ENCODE measurements at places on chromosomes 6 and 20. TPM values are rescaled to one million over a fixed set of nuclear protein-coding genes. Genes with fewer than 3 reads are reported as not detected.

- DNase-seq = no peak
These were observed 10.4 kb downstream of the RPL7L1 start for GRCh38 chr6:42889815-42890214.

DNA sequence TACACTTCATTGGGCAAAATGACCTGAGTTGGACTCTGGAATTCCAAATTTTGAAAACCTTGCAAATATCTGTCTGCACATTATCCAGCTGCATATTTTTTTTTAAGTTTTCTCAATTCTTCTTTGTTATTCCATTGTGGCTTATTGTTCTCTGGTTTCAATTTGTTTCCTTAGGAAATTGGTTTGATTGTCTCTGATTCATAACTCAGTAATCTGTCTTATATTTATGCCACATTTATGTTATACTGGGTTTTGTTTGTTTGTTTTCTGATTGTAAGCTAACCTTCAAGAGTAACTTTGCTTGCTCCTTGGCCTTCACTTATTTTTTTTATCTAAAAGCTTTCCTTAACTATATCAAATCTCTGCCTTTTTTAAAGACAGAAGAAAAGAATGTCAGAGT, 193.3 kb upstream of the PLCB4 start:
- DNase-seq = no peak

DNA sequence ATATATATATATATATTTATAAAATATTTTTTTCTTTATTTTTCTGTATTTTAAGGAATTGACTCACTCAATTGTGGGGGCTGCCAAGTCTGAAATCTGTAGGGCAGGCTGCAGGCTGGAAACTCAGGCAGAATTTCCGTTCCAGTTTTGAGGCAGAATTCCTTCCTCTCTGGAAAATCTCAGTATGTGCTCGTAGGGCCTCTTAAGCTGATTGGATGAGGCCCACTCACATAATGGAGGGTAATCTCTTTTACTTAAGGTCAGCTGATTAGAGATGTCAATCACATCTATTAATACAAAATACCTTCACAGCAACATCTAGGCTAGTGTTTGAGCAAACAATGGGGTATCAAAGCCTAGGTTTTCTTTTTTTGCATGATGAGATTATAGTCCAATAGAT, 244.7 kb upstream of the RNF24 start:
- no peak for DNase-seq

- no peak for DNase-seq
These were observed 22.6 kb upstream of the RUNX2 start for GRCh38 chr6:45305546-45305945.

- DNase-seq = no peak
These were observed 14.5 kb upstream of the LBP start for GRCh38 chr20:38331814-38332213.

DNA sequence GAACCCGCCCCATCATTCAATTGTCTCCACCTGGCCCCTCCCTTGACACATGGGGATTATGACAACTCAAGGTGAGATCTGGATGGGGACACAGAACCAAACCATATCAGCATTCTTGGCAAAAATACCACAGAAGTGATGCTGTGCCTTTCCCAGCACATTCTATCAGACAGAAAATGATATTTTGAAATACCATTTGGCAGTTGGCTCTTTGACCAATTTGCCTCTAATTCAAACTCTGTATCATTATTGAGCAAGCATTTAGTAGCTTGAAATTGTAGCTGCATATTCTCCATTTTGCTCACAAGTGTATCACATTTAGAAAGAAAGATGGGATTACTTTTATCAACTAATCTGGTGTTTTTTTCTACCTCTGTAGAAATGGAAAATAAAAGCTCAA, 64.0 kb downstream of the PLCB1 start:
- no peak for DNase-seq

- DNase-seq = no peak
These were observed 160.3 kb downstream of the ADAT2 start for GRCh38 chr6:143290206-143290605.

DNA sequence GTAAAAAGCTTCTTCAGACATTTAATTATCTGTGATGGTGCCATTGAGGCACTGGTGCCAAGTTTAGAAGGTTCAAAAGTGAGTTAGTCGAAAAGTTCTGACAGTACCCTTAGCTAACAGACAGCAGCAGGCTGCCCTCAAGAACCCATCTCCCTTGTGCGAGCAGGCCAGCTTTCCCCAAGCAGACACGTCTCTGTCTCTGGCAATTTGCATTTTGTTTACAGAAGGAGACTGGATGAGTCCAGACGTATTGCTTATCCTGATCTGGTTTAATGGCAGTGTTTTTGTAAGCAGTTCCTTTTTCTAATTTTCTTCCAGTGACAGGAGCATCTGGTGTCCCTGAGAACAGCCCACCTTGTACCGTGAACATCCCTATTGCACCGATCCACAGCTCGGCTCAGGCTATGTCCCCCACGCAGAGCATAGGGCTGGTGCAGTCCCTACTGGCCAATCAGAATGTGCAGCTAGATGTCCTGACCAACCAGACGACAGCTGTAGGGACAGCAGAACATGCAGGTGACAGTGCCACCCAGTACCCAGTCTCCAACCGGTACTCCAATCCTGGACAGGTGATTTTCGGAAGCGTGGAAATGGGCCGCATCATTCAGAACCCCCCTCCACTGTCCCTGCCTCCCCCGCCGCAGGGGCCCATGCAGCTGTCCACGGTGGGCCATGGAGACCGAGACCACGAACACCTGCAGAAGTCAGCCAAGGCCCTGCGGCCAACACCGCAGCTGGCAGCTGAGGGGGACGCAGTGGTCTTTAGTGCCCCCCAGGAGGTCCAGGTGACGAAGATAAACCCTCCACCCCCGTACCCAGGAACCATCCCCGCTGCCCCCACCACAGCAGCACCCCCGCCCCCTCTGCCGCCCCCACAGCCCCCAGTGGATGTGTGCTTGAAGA, 58.3 kb upstream of the TMEM181 start:
- DNase-seq = no peak

GRCh38 chr6:158761746-158762145, 57.4 kb downstream of the EZR start:
- DNase-seq = no peak

GRCh38 chr6:15874821-15875220, 212.0 kb upstream of the DTNBP1 start:
- DNase-seq = no peak

GRCh38 chr6:81743649-81744048, 8.8 kb downstream of the TENT5A start:
- no peak for DNase-seq

GRCh38 chr6:43948527-43949485, 178.4 kb downstream of the MRPL14 start:
- no peak for DNase-seq

DNA sequence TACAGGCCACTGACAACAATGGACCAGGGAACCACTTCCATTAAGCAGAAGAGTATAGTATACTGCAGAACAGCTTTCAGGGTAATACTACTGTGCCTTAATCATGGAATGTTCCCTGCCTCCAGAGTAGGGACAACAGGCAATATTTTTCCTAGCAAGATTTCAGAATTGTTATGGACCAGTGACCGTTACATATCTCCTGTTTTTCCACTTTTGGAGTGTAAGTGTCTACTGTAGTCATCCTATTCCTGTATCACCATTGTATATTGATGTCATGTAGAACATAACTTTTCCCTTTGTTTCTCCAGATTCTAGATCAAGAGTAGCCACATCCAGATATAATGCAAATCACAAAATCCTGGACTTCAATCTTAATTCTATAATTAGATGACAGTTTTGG, 1.9 kb upstream of the GJE1 start:
- DNase-seq = no peak

GRCh38 chr20:32493356-32493755, 91.8 kb downstream of the NOL4L start:
- DNase-seq = no peak

DNA sequence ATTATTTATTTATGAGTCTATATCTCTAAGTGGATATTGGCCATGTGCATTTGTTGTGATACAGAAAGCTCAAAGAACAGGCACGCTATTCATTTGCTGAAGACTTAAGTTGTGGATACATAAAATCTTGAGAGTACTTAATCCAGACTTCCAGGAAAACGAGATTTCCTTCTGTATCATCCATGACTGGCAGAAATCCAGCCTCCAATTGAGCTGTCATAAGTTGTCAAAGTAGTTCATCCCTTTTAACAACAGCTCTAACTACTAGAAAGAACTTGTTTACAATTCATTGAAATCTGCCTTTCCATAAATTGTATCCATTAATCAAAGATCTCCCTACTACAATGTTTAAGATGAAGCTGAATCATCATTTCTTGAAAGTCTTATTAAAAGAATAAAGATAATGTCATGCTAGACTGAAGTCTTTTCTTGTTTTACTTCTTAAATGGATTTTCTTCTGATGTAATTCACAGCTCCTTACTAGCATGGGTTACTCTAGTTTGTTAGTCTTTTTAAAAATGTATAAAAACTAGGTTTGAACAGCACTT, 447.3 kb upstream of the CITED2 start:
- no peak for DNase-seq

DNA sequence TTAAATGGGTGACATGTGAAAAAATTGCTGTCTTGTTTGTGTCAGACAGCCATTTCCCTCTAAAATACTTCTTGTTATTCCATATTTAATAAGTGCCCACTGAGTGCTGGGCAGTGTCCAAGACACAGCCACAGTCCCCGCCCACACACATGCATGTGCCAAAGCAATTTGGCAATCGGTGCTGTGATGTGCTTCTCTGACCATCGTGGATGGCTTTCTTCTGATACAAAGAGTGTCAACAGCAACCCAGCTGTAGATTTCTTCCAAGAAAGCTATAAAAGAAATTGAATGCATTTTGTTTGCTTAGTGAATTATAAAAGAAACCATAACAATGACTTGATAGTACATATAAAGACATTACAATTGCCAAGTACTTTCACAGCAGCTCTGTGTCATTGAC, 140.5 kb upstream of the ATXN1 start:
- no peak for DNase-seq

GRCh38 chr20:37981568-37981967, 51.7 kb downstream of the TTI1 start:
- DNase-seq = no peak

DNA sequence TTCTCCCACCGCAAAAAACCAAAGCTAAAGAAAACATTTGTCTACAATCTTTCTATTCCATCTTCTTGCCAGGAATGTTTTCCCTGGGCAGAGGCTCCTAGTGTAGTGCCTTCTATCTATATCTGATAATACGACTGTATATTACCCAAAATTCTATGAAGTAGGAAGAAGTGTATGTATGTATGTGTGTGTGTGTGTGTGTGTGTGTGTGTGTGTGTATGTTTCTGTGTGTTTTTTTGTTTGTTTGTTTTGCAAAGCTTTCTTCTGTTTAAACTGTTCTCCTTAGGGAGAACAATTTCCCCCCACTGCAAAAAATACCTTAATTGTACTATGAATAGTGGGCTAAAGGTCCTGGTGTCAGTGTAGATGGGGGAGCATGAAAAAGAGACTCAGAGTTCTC, 312.6 kb upstream of the CITED2 start:
- DNase-seq = no peak

DNA sequence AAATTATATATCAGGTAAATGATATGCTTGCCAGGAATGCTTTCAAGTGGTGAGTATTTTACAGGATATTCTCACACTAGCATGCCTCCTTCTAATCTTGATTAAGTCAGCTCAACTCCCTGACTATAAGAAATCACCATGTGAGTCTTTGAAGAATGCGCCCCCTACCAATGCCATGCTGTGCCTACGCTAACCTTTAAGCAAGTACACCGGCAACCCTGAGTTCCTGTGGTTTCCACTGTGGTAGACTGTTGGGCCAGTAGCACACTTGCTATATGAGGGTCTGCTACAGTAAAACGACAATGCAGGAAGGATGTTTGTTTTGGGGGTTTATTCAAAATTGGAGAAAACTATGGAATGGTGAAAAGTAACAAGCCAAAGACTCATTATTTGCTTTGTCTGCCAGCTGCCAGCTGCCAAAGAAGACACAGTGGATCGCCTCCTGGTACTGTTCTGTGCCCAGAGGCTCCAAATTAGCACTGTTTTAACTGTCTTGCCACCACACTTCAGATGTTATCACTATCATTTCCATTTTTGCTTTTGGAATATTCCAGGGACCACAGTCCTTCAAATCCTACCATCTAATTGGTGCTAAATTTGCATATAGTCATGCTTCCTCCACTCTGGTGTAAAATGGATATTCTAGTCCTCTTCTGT, 333.5 kb downstream of the RNGTT start:
- DNase-seq = no peak

DNA sequence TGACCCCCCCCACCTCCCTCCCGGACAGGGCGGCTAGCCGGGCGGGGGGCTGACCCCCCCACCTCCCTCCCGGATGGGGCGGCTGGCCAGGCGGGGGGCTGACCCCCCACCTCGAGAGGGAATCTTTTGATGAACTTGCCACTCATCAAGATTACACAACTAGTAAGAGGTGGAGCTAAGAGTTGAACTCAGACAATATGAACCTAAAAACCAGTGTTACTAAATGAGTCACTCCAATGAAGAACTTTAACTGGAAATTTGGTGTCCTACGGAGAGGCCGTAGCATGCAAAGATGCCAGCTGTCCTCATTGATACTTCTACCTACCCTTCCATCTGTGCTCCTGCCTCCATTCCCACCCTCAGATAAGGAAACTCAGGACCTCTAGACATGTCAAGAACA, 42.8 kb downstream of the PFDN4 start:
- no peak for DNase-seq

- no peak for DNase-seq
These were observed 110.5 kb downstream of the MANEA start for GRCh38 chr6:95687839-95688238.

- DNase-seq = no peak
These were observed 262.3 kb downstream of the ZNF217 start for GRCh38 chr20:53331151-53331973.

DNA sequence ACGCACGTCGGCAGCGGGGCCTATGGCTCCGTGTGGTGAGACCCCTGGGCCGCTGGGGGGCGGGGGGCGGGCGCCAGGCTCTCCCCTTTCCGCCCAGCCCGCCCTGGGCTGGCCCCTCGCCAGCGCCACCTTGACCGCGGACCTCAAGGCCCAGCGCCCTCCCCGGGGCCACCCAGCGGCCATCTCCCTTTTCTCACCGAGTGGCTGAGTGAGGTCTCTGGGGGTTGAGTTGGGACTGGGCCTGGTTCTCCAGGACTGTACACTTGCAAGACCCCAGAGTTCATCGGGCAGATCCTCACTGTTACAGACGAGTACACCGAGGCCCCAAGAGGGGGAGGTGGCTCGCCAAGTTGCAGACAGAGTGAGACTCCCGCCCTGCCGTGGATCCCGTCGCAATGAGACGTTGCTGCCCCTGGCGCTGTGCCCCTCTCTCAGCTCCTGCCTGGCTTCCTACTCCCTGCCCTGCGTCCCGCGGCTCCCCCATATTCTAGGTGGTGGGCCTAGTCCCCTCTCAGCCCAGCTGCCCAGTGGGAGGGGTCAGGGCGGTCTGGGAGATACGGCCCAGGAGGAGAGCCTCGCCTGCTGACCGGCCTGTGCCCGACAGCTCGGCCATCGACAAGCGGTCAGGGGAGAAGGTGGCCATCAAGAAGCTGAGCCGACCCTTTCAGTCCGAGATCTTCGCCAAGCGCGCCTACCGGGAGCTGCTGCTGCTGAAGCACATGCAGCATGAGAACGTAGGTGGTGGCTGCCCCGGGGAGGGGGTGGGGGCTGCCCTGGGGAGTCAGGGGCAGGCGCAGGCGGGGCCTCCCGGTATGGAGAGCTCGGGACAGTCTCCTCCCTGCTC, 576 bp downstream of the MAPK13 start:
- DNase-seq = no peak

- no peak for DNase-seq
These were observed 332.2 kb downstream of the KHDRBS2 start for GRCh38 chr6:61953851-61954250.

Gene TNFRSF6B
- not detected for total RNA-seq

Gene LHFPL5
- total RNA-seq = not detected

Gene RSPH9
- total RNA-seq = 0.28 TPM

Gene BMP7
- 11.5 TPM for total RNA-seq

Gene TSBP1
- total RNA-seq = not detected

Gene MEI4
- 0.05 TPM for total RNA-seq

Measured in Panc1 (cell line).